ENCODE measurements at places on chromosomes 1 and 21.
A peak's percentile ranks its signal among the peaks of the same experiment; 100 is the strongest.

DNA sequence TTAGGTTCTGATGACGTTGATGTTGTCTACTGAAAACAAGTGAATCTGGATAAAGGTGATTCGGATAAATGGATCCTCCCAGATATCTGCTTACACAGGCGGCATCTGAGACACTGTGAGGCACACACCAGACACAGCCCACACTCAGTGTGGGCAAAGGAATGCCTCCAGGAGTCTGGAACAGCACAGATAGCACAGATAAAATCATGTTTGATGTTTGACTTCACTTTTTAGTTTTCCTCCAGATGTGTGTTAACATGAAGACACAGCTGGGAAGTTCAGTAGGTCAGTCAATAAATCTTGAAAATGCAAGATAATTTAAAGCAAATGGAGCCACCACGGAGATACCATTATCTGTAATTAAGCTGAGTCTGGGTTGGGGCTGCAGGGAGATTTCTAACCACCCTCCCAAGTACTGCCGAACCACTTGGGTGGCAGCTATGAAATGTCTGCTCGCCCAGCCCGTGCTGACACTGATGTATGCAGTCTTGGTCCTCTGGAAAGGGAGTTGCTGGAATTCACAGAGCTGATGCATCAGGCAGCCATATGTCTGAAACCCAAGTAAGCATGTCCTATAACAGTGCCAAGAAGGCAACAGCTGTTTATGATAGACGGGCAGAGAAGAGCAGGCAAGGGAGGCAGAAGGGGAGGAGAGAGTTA, 11.7 kb downstream of the CAPN9 start:
- DNase-seq: no peak

DNA sequence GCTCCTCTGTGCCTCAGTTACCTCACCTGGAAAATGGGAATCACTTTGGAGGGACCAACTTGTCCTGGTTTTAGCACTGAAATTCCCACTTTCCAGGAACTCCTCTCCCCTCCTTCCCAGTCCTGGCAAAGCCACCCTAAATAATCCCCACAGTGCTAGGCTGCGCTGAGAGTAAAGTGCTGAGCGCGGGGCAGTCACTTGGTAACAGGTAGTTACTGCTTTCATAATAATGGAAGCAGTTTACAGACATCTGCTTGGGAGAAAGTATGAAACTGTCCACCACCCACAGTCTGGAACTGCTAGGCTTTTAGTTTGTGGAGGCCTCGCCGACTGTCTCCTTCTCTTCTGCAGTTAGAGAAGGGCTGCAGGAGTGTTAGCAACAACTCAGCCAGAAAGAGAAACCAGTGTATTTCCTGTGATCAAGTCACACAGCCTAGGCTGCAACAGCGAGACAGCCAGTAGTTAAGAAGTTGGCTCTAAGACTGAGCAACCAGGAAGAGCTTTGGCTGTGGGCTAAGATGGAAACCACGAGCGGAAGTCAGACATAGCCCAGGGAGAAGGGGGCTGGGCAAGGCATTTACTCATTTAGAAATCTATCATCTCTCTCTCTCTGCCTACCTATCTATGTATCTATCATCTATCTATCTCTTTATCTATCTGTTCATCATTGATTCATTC, 30.8 kb upstream of the ABCG1 start:
- DNase-seq: peak; percentile 66

DNA sequence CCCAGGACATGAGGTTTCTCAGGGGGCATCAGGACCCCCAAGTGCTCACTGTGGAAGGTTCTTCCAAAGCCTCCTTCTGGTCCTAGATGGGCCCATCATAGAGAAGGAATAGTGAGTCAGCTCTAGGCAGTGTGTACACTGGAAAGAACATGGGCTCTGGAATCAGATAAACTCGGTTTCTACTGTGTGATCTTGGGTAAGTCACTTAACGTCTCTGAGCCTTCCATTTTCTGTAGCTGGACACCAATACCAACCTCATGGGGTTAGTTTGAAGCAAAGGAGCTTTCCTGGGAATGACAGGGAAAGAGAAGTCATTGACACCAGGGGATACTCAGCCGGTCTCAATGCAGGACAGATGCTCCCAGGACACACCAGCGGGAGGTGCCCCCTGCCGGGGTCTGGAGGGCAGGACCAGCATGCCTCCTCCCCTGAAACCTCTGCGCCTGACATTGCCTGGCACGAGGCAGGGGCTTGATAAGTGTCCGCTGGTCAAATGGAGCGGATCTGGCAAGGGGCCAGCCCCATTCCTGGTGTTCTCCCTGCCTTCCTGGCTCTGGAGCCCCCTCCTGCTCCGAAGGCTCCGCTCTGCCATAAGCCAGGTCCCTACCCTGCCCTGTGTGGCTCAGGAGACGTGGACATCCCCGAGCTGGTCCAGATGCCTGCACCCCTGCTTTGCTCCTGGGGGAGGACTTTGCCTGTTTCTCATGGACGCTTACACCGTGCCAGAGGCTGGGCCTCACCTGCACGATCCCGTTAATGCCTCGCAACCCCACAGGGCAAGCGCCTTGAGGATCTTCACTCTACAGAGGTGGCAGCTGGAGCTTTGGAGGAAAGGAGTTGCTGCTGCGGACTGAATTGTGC, 52.8 kb downstream of the EDN2 start:
- no peak for DNase-seq

DNA sequence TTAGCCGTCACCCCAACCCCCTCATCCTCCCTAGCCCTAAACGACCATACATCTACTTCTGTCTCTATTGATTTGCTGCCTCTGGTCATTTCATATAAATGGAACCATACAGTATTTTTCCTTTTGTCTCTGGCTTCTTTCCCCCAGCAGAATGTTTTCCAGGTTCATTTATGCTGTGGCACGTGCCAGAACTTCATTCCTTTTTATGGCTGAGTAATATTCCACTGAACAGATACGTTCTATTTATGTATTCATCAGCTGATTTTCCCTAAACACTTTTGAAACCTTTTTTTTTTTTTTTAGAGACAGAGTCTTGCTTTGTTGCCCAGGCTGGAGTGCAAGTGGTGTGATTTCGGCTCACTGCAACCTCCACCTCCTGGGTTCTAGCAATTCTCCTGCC, 181.1 kb downstream of the CAMTA1 start:
- DNase-seq: no peak

DNA sequence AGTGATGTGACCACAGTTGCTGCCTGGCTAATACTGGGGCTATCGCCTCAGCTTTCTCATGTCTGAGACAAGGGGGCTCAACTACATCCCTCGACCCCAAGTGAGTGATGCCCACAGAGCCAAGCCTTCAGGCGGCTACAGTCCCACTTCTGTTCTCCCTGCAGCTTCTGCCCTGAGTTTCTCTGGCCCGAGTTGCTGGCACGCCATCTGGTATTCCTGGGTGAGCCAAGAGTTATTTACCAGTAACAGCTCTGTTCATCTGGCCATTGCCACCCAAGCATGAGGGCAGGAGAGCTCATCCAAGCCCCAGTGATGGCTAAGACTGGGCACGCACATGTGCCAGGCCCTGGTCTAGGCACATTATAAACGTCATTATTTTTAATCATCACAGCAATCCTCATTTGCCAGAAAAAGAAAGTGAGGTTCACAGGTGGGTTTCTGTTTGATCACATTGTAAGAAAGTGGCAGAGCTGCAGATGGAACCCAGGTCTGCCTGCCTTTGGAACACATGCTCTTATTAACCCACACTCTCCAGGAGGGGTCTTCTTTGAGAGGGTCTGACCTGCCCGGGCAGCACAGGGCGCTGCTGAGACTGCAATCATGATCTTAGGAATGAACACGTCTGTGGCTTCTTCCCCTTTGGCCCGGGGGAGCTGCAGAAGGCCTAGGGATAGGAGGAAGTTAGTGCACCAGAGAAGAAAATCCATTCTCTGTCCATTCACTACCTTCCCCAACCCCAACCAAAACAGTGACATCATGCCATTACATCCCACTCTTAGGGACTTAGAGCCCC, 27.5 kb downstream of the KCND3 start:
- DNase-seq: no peak

GRCh38 chr1:59971464-59971911, 44.9 kb upstream of the CYP2J2 start:
- no peak for DNase-seq

DNA sequence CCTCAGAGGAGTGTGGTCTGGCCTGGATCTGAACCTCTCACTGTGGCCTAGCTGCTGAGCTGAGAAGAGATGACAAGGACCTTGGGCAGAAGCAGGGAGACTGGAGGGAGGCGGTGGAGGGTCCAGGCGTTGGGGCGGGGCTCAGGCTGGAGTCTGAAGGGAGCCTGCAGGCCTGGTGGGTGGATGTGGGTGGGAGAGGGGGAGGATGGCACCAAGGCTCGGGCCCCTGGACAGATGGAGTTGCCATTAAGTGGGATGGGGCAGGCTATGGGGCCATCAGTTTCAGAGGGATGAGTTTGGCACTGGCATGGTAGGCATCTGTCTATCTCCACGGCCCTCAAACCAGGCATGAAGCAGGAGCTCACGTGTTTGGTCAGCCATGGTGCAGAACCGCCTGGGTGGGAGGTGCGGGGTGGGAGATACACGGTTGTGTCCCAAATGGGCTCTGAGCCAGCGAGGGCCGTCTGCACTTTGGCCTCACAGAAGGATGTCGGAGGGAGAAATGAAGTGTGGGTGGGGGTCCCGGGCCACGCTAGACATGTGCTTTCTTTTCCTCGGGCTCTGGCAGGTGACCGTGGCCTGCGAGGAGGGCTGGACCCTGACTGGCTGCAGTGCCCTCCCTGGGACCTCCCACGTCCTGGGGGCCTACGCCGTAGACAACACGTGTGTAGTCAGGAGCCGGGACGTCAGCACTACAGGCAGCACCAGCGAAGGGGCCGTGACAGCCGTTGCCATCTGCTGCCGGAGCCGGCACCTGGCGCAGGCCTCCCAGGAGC, 23.6 kb downstream of the PCSK9 start:
- DNase-seq: no peak

DNA sequence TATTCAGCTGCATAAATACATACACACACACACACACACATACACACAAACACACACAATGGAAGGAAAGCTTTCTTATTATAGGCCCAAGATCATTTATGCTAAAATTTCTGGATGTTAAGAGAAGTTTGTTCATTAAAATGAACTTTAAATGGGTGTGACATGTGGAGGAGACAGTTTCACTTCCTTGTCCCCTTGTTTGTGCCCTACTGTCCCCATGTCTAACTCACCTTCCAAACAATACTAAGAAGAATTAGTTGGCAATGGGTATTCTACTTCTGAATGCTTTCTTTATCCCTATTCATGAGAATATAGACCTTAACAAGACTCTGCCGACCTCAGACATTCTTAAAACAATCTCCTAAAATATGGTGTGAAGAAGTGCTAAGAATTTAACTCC, 63.5 kb upstream of the NRIP1 start:
- DNase-seq: no peak

DNA sequence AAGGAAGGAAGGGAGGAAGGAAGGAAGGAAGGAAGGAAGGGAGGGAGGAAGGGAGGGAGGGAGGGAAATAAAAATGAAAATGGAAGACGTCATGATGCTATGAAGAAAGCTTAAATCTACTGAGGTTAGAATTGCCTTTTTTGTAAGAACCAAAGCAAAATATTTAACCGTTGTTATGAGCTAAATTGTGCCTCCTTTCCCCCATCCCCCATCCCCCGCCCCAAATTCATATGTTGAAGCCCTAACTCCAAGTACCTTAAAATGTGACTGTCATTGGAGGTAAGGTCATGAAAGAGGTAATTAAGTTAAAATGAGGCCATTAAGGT, 80.1 kb upstream of the CXADR start:
- DNase-seq: no peak

DNA sequence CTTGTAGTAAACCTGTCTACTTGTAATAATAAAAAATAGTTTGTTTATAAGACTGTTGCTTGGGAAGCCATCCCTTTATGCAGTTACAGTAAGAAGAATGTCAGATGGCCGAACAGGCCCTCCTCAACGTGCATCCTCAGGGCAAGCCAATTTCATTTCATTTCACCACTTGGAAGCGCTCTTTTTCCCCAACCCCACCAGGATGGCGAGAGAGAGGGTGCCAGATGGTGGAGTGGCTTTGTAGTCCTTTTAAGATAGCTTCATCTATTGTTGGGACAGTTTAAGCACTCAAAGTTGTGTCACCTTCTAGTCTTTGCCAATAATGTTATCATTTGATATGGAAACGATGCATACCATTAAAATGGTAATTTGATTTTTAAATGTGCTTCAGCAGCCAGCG, 356.3 kb upstream of the CAMK1G start:
- no peak for DNase-seq

- no peak for DNase-seq
These were observed 58.5 kb downstream of the RUSC1 start for GRCh38 chr1:155379180-155379579.

DNA sequence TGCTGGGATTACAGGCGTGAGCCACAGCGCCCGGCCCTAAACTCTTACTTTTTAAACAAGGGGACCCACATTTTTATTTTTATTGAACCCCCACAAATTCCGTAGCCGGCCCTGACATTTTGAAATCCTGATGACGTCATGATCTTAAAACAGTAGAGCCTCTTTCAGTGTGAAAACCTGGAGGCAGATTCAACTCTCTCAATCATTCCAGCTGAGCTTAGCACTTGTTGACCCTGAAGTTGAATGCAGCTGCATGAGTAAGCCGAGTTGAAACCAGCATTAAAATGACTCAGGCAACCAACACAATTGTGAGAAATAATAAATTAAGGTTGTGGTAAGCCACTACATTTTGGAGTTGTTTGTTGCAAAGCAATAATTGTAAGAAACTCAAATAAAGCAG, 93.9 kb upstream of the ADGRL4 start:
- no peak for DNase-seq

All from activated T-helper 1 cell treated with anti-CD3 and anti-CD28 coated beads, Interleukin-2, amount 50 U/mL, for 16 hours (primary cell).